ENCODE measurements at places on chromosomes 12 and 14.

GRCh38 chr12:52848661-52849255 is at the start of gene KRT78:
TSS of gene KRT78 (minus strand) at chr12:52848994. CDS start at chr12:52848930, 64 bp downstream.
- no peak for DNase-seq

DNA sequence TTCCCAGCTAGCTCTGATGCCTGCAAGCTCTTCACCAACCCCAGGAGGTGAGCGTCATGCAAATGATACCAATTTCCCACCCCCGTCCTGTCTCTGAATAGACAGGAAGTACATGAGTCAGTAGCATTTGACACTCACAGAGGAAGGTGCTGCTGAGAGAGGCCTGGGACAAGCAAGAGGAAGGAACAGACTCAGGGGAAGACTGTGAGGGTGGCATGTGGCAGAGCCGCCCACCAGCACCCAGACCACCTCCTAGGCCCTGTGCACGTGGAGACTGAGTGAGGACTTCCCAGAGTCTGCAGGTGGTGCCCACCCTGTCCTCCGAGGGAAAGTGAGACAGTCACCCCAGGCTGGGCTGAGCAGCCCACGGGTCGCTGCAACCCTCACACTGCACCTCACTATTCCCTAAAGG is 199.5 kb upstream of the SFSWAP start:
- peak; percentile 53 for DNase-seq

DNA sequence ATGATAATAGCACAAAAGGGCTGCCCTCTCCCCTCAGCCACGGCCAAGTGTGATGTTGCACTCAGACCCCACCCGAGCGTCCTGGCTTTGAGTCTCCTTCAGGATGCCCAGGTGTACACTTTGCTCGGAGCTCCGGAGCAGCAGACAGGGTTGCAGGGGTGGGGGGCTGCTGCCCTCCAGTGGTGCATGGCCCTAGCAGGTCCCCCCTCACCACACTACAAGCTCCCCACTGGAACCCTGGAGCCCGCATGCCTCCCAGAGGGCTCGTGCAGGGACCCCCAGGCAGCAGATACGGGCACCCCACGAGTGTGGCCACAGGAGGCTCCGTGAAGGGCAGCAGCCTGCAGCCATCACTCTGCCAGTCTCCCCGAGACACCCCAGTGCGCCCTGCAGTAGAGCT is 69.9 kb upstream of the C14orf180 start:
- DNase-seq = no peak

GRCh38 chr12:38890102-38890855 is 15.1 kb downstream of the CPNE8 start:
- DNase-seq = no peak

DNA sequence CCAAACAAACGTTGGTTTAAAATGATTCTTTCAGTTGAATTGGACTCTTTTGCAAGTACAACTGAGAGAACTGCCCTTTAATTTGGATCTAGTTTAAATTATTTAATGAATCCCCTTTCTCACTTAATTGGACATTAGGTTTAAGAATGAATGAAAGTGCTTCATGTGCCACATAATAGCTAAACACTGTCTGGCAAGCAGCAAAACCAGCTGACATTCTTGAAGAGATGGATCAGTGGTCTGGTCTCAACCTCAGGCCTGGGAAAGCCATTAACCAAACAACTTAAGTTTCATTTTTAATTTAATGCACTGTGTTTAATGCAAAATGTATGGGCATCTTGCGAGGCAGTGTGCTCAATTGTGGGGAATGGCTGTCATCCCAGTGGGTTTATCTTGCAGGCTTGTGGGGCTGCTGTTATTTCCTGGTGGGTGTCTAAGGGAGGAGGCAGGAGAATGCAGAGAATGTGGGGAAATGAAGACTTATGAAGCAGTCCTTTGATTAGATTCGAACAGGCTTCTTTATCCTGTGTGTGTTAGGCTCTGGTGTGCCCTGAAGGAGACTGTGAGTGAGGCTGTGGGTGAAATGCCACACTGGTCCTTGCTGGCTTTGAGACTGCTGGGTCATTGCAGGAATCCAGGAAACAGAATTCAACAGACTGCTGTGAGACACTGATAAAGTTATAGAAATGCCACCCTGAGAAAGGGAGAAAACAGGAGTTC is 144.1 kb upstream of the PELI2 start:
- DNase-seq = no peak

DNA sequence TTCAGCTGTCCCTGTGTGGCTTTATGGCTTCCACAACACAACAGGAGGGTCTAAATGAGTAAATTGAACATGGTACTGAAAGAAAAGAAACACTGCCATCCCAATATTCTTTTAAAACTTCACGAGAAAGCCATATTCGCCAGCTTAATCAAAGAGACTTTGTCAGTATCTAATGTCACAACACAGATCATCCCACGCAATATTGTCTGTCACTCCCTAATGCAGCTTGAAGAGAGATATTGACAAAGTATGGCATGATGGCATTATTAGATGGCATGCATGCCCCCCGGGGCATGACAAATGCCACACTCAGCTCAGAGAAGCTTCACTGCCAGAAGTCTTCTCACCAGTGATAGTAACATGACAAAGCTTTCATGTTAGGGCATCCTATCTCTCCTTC is 197.8 kb downstream of the TTC8 start:
- DNase-seq = no peak

DNA sequence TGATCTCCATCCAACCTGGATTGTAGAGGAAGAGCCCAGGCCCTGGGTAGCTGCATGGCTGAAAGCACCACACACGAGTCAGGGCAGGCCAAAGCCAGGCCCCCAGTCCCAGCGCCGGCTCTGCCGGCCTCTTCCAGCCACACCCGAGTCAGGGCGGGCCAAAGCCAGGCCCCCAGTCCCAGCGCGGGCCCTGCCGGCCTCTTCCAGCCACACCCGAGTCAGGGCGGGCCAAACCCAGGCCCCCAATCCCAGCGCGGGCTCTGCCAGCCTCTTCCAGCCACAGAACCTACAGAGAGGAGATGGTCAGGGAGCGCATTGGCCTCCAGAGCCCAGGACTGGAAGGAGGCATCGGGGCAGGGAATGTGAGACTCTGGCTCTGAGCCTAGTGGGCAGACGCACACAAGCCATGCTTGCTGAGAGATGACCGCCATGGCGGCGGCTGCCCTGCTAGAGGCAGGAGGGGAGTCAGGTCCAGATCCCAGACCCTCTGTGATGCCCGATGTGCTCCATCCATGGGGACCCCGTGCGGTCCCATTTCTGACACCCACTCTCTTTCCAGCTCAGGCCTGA is 30.2 kb downstream of the BEGAIN start:
- DNase-seq = no peak

DNA sequence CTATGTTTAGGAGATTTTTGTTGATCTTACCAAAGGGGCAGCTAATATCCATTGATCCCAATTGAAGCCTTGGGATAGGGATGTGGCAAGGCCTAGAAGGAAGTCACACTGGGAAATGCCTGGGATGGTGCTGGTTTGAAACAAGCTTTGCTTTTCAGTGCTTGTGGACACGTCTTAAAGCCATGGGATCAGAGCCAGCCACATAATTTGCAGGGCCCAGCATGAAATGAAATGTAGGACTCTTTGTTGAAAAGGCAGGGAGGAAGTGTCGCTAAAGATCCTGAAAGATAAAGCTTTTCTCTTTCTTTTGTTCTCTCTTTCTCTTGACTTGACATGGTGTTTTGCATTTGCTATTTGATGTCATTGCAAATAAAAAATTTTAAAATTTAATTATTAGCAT is 5.0 kb downstream of the TTC9 start:
- DNase-seq = peak; percentile 21

- no peak for DNase-seq
Observed at GRCh38 chr12:46608431-46609272, 217.1 kb downstream of the SLC38A4 start.

DNA sequence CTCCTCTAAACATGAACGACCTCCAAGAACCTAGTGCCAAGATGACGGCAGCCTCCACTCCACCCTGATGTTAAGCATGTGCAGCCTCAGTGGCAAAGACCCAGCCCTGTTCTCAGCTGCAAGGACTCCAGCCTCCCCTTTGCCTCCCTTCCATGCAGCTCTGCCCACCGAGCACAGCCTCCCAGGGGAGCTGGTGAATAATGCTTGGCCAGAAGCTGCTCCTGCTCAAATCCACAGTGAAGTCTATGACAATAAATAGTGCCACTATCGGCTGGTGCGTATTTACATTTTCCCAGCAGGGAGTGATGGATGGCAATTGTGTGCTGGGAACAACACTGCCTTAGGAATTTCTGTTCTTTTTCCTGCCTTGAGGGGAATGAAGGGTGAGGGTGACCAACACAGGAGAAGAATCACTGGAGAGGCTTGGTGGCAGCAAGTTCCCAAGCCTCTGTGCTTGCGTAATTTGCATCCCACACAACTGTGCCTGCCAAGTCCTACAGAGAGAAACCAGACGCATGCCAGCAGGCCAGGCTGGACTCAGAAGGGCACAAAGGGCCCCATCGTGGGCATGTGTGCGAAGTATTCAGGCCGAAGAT is 29.9 kb upstream of the TC2N start:
- no peak for DNase-seq

DNA sequence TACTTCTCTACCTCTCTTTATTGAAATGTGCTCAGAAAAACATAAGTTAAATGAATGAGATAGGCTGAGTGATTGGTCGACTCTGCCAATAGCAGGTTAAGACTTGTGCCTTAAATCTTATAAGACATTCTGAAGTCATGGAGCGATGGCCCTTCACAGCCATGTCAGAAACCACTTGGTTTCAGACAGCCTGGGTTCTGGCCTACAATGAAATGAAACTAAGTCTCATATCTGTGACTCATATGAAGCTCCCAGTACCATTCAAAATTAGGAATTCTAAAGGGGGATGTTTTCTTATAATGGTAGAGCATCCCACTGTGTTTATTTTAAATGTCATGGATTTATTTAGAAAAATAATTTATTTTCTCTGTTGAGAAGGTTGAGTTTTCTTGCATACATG is 42.6 kb downstream of the PLXNC1 start:
- DNase-seq = no peak

- DNase-seq = no peak
Observed at GRCh38 chr14:21505012-21505553, 6.1 kb downstream of the METTL3 start.

- no peak for DNase-seq
Observed at GRCh38 chr12:48862760-48863159, 2.9 kb downstream of the RND1 start.

GRCh38 chr12:59626382-59626781 is 30.6 kb downstream of the SLC16A7 start:
- DNase-seq = no peak

DNA sequence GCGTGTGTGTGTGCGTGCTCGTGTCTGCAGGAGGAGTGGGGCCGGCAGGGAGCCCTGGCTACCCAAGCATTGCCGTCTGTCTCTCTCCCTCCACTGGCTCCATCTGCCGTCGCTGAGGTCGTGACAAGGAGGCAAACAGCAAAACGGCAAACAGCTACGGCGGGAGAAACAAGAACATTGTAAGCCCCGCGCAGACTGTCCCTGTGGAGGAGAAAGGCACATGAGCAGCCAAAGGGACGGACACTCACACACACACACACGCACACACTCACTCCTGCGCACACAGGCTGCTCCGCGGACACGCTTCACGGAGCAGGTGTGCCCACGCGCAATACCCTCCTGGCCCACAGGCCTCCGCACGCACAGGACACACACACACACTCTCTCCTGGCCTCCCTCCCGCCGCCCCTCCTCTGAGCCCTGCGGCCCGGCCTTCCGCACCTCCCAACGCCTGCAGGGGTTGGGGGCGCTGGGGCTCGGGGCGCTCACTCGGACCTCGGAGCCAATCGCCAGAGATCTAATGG is 905 bp downstream of the CISTR start:
- DNase-seq = no peak

- no peak for DNase-seq
Observed at GRCh38 chr14:91062600-91062999, 2.2 kb upstream of the RPS6KA5 start.

- no peak for DNase-seq
Observed at GRCh38 chr12:6118891-6119568, 5.4 kb downstream of the VWF start.

Measured in central memory CD4-positive, alpha-beta T cell (primary cell).